ENCODE measurements at places on chromosomes 11 and 22.

DNA sequence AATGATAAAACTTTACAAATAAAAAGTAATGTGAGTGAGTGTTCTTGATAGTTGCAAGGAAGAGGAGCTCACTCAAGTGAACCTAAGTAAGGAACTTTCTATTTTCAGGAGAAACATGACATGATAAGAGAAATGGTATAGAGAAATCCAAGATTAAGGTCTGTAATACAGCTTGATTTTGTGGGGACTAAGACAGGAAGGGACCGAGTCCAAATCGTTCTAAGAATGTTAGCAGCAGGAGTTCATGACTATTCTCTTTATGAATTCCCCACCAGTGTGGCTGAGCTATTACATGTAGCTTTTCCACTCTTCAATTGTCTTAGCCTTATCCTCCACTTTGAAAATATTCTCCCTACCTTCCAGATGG is 698.6 kb upstream of the ARHGAP42 start:
- DNase-seq = no peak

GRCh38 chr11:94595076-94595475 is 27.9 kb downstream of the PIWIL4 start:
- no peak for DNase-seq

GRCh38 chr11:77752516-77752915 is 68.0 kb downstream of the RSF1 start:
- no peak for DNase-seq

DNA sequence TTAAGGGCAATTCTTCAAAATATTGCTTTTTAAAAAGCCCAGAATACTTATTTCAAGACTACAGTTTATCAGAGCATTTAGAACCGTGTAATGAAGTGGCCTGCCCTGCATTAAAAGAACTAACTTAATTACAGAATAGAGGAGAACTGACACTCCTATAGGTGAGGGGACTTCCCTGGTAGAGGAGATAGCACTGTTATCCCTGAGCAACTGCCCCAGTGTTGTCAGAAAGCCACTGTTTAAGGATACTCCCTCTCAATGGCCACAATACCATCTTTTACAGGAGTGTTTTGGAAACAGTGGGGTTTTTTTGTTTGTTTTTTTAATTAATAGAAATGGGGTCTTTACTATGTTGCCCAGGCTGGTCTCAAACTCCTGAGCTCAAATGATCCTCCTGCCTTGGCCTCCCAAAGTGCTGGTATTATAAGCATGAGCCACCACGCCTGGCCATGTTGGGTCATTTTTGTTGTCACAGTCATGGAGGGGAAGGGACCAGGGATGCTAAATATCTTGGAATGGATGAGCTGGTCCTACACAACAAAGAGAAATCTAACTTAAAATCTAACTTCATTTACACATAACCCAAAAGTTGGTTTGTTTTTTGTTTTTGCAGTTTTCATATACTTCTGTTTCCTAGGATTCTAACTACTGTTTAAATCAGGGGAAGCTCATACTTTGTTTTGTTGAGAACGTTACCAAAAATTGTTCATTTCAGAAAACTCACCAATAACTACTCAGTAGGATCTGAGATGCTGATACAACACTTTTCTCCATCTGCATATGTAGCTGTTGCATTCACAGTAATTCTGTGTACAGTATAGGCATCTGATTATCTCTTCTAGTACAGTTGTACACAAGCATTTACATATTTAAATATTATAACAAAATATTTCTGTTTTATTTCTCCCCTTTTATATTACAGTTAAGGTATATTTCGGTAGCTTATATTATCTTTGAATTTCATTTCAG is 8.1 kb downstream of the RPL27A start:
- no peak for DNase-seq

- no peak for DNase-seq
These were observed 7.0 kb downstream of the CD3E start for GRCh38 chr11:118311518-118311917.

DNA sequence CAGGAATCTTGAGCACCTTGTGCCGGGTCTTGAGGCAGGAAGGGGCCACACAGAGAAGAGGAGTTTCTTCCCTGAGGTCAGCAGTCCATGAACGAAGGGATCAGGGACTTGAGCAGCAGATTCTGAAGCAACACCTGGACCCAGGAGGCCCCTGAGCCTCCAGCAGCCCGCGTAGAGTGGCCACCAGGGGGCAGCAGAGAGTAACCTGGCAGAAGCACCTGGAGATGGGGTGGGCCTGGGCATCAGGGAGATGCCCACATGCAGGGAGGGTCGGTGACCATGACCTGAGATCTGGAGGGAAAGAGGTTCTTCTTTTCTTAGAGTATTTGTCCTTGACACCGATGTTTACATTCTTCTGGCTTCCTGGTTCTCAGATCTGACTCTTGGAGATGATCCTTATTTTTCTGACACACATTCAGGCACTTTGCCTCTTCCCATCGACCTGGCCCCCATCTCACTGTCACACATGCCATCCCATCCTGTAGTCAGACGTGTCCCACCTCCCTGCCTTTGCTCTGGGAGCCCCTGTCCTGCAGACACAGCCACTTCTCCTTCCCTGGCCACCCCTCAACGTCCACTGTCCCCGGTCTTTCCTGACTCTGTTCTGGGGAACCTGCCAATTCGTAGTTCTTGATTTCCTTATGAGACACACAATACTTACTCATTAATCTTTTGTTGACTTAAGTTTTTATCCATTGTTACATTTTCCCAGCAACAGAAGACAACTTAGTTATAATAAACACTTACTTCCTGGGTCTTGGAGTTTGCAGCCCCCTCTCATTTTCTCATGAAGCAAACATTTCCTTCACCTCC is 66.5 kb downstream of the GGTLC2 start:
- DNase-seq = peak; percentile 93

- DNase-seq = no peak
These were observed 108.9 kb downstream of the ARHGAP8 start for GRCh38 chr22:44861245-44861644.

DNA sequence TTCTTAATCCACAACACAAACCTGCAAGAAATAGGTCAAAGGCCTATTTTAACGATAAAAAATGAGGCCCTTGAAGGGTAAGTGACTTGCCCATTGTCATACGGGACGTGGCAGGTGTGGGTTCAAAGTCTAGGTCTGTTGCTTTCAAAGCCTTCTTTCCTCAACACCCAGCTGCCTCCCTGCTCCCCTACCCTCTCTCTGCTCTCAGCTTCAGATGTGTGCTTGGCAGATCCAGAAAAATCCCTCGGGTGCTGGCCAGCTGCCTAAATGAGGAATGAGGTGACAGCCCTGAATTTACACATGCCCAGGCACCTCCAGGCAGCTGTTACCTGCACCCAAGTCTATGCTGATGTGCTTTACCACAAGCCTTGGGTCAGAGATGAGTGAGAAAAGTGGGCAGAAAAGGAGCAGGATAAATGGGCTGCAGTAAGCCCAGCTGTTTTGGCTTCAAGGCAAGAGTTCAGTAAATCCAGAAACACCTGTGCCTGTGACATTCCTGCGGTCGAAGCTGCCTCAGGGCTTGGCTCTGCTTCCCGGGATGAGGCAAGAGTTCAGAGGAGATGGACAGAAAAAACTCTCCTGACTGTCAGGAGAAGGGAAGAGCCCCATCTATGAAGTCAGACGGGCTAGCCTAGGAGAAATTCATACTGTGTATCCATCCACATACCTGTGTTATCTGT is 49.9 kb upstream of the LDLRAD3 start:
- no peak for DNase-seq

GRCh38 chr22:46052801-46053562 is 76.0 kb upstream of the WNT7B start:
- DNase-seq = peak; percentile 74
